Putamen (tissue), 1 donor: ENCODE measurements at places on chromosomes 5 and 9.

DNA sequence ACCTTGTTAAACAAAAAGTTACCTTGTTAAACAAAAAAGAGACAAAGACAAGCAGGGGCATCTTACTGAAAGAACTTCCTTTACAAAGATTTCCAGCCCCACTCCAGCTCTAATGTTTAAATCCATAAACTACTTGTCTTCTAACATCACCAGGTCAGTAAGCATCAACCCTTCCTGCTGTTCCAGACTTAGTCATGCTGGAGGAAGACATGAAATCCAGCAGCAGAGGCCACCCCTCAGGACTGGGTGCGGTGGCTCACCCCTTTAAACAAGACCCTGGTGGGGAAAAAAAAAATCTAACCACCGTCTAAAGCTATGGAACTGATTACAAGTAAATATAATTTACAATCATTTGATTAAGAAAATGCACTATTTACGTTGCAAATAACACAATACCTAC lies 9.1 kb downstream of the PDCL start:
- no peak for DNase-seq

GRCh38 chr9:77215874-77216273 lies 38.5 kb downstream of the VPS13A start:
- DNase-seq = peak; percentile 37

DNA sequence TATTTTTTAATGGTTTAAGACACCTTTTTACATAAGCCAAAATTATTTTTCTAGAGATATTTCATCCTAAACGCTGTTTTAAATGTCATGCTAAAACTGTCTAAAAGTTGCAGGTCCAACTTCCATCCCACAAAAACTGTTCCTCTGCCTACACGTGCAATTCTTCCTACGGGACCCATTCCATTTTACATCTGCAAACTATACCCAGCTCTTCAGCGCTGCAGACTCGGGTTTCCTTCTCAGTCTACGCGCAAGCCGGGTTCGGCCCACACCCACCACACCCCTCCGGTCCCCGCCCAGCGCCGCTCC lies 8.7 kb downstream of the RANBP6 start:
- DNase-seq = no peak

GRCh38 chr5:54234304-54234933 lies 76.0 kb downstream of the ARL15 start:
- no peak for DNase-seq

- no peak for DNase-seq
These were observed 14.0 kb downstream of the PRUNE2 start for GRCh38 chr9:76891874-76892273.

DNA sequence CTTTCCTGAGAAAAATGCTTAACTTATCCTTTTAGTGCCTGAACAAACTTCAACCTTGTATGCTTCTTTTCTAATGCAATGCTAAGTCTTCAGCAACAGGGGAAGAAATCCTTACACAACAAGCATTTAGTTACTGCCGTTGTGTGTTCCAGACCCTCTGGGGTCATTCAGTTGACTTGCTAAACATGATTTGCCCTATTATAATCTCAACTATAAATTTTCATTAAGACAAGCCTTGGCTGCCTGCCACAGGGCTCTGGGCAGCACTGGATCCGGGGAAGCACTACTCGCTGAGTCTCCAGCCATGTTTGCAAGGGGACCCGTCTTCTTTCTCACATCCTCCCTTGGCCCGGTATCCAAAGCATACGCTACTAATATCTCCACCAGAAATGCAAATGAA lies 58.1 kb downstream of the PTCH1 start:
- DNase-seq = no peak

DNA sequence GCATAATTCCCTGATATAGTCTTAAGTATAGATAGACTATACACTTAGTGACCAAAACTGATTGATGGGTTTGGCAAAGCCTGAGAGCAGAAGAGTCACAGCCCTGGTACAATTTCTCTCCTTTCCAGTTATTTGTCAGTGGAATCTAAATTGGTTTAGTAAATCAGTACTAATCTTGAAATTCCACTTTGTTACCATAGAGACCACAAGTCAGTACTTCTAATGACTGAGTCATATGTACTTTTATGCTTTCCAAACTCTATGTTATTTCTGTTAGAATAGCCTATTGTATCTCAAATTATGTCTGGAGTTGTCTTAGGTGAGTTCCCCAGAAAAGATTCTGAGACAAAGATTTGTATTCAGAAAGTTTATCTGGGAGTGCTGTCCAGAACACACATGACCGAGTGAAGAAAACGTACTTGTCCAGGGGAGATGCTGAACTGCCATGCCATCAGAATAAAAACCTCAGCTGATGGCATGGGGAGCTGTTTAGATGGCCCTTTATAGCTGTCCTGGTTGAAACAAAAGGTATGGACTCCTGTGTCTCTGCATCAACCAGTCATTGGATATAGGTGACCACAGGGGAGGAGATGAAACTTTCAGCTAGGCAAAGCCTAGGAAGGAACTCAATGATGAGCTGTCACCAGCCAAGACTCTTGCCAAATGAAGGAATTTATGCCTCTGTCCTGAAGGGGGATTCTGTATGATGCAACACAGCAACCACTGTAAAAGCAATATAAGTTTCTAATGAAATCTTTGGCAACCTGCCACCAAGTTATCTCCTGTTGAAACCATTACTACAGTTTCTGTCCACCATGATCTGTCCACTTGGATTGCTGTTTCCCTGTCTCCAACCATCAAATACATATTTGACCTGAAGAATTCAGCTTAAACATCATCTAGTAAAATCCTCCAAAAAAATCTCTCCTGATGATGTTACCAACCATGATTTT lies 18.0 kb upstream of the SMC2 start:
- DNase-seq = no peak

- no peak for DNase-seq
These were observed 93.4 kb upstream of the DMAC1 start for GRCh38 chr9:7892975-7893374.

GRCh38 chr5:111697881-111698757 lies 58.9 kb downstream of the NREP start:
- DNase-seq = peak; percentile 27

DNA sequence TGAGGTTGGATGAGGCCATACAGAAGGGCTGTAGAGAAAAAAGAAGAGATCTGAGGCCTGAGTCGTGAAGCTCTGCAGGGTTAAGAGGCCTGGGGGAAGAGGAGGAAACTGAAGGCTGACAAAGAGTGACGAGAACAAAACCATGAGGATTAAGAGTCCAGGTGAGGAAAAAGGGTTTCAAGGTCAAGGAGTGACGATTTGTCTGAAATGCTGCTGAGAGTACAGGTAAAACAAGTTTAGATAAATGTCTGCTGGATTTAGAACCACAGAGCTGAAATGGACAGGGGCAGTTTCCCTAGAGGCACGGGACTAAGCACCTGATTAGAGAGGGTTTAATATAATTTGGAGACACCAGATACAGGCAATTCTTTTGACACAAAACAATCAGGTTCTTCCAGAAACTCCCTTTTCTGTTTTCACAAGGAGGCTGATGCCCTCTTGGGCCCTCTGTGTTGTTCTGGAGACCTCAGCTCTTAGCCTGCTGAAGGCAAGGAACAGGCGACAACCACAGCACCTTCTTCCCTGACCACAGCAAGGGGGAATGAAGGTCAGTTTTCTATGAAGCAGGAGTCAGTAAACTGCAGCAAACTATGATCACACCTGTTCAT lies 14.6 kb upstream of the GCNT1 start:
- no peak for DNase-seq

DNA sequence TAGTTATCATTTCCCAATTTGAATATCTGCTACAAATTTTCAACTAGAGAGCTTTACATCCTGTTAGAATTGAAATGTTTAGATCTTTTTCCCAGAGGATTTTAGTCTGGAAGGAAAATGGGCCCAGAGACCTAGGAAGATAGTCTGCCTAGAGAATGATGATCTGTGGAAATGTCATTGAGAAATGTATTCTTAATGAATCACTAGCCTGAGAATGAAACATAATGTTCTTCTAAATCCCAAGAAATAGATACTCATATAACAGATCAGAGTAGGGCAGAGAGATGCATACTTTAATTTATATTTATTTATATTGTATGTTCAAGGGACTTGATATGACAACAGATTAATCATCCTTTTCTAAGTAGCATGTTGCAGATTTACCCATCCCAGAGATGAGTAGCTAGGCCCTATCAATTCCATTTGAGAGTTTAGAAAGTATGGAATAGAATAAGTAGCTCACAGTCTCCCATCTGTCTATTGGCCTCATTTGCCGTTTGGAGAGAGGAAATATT lies 25.1 kb upstream of the SLC44A1 start:
- no peak for DNase-seq

DNA sequence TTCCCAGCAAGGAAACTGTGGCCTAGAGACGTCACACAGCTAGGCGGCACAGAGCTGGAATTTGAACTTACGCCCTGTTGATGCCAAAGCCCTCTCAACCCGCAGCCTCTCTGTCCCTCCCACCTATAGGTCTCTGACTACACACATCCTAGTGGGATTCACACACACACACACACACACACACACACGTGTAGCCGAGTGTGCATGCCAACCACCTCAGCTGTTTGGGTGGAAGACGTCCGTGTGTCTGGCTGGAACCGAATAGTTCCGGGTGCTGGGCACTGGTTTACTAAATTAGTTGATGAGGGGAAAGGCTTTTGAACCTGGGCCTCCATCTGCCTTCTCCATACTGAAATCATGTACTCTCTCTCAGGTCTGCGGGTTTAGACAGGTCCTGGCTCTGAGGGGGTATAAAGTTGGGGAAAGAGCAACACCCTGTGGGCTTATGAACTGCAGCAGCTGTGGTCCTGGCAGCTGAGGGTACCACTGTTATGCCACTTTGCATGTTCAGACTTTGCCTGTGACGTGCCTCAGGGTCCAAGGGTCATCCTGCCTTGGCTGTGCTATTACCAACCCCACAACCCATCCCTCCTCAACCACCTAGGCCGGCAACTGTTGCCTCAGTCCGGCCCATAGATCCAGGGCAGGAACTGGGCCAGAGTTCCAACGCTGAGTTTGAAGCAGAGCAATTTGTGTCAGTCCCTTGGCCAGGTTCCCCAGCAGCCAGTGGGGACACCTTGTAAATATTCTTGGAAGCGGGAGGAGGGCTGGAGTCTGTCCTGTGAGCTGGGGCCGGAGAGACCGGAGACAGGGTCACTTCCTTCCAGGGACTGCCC lies 50.5 kb downstream of the PSD2 start:
- peak; percentile 65 for DNase-seq

GRCh38 chr9:108331596-108331995 lies 524.2 kb downstream of the ACTL7B start:
- DNase-seq = no peak

DNA sequence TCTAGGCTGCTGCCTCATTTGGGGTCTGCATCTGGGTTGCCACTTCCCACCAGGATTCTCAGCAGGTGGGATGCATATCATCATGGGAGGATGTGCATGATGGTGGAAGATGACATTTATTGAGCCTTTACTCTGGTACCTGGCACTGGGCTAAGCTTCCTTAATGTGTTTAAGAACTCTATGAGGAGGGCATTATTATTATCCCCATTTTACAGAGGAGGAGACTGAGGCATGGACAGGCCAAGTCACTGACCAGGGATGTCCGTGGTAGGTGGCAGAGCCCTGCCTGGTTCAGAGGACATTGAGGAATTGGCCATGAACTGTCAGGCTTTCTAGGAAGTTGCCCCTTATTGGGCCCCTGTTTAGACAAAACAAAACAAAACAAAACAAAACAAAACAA lies 31.1 kb upstream of the TIFAB start:
- DNase-seq = no peak

DNA sequence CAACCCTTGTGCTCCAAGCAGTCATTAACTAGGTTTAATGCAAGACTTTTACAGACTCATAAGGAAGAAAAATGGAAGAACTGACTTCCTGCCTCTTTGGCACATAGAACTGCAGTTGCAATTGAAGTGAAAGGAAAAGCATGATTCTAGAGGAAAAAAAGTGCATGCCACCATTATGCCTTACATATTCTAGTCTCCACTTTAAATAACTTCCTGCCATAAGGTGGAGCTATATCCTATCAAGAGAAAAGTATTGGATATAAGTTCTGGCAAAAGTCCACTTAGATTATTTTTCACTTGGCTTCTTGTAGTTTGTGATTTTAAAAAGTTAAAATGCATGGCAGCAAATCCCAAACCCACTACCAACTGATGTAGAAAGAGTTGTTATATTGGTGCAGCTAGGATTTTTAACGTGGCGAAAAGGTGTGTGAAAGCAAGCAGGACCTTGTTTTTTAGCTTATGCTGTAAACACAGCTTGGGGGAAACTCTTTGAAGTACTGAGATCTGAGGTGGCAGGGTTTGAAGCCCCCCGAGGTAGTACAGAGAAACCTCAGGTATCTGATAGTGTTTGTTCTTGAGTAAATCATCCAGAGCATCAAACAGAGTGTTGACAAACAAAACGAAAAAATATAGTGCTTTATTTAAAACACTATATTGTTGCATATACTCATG lies 117.9 kb downstream of the ANXA1 start:
- DNase-seq = no peak

DNA sequence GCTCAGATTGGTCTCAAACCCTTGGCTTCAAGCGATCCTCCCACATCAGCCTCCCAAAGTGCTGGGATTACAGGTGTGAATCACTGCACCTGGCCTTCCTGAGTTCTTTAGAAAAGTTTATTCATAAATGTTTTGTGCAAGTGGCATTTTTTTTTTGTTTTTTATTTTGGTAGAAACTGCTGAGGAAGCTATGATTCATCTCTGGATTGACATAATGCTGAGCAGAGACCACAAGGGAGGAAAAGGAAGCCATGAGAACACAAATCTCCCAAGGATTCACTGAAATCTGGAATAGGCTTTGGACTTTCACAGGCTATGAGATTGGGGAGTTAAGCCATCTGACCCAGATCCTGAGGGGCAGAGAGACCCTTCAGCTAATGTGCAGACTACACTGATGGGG lies 3.4 kb upstream of the SLC46A2 start:
- no peak for DNase-seq

- no peak for DNase-seq
These were observed 2.1 kb downstream of the RGS3 start for GRCh38 chr9:113465599-113466140.

DNA sequence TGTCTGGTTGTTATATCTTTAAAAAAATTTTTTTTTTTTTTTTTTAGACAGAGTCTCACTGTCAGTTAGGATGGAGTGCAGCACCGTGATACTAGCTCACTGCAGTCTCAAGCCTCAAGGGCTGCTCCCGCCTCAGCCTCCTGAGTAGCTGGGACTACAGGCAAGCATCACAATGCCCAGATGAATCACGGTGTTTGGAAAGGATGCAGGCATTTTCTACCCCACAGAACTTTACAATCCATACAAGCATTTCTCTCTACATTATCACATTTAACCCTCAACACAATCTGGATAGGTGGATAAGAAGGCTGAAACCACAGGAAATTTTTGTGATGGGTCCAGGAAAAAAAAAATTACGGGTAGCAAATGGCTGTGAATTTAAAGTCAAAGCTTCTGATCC lies 5.8 kb upstream of the PCA3 start:
- DNase-seq = no peak

GRCh38 chr9:83401328-83401900 lies 136.8 kb downstream of the FRMD3 start:
- no peak for DNase-seq

DNA sequence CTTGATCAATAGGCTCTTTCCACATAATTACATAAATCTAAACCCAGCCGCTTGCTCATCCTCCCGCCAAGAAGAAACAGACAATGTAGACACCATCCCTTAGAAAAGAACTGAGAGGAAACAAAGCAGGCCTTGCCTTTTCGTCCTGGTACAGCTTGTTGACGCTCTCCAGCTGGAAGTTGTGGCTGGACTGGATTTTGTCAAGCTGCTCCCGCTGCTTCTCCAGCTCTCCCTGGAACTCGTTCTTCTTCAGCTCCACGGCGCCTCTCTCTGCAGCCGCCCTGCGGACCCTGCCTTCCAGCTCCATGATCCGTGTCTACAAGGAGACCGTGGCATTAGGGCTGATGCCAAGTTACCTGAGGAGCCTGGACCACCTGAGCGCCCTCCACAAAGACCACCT lies 22.1 kb downstream of the GOLM1 start:
- no peak for DNase-seq

GRCh38 chr5:112379542-112380325 lies 39.3 kb downstream of the EPB41L4A start:
- no peak for DNase-seq
